ENCODE measurements at places on chromosomes 1 and 21.

- DNase-seq: no peak
- no peaks in the 10 kb centered on the region for H3K27me3 ChIP-seq
- no peak overlapping the region for H3K4me3 ChIP-seq
- H3K27ac ChIP-seq: no peak overlapping the region
These were observed 154.5 kb upstream of the ADGRL4 start for GRCh38 chr1:79161077-79161476.

- DNase-seq: no peak
- no peak overlapping the region for H3K27ac ChIP-seq
- no peaks in the 10 kb centered on the region for H3K27me3 ChIP-seq
- H3K4me3 ChIP-seq: no peak overlapping the region
- H3K36me3 ChIP-seq: no peaks in the 10 kb centered on the region
These were observed 284.0 kb downstream of the RPS6KC1 start for GRCh38 chr1:213335084-213335483.

DNA sequence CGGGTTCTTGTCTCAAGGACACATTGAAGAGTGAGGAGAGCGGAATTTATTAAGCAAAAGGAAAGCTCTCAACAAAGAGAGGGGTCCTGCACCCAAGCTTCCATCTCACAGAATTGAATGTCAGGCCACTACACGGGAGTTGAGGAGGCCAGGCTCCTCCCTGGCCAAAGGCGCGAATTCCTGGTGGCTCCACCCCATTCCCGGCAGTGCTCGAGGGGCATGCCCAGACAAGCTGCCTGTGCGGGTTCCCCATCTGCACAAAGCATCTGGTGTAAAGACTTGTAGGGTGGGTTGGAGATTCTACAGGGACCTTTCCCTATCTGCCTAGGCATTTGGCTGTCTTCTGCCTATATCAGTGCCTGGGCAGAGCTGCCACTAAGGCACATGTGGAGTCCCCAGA is 648.5 kb upstream of the PKN2 start:
- no peak for DNase-seq
- no peaks in the 10 kb centered on the region for H3K4me1 ChIP-seq
- no peaks in the 10 kb centered on the region for H3K36me3 ChIP-seq

GRCh38 chr21:36686955-36687354 is 12.0 kb upstream of the SIM2 start:
- H3K36me3 ChIP-seq: no peaks in the 10 kb centered on the region
- no peaks in the 10 kb centered on the region for H3K4me1 ChIP-seq
- H3K27me3 ChIP-seq: peaks cover 43% of the 10 kb centered on the region
- H3K27ac ChIP-seq: no peak overlapping the region
- DNase-seq: no peak

- no peak overlapping the region for H3K27ac ChIP-seq
- no peak overlapping the region for H3K4me3 ChIP-seq
- no peaks in the 10 kb centered on the region for H3K27me3 ChIP-seq
- H3K36me3 ChIP-seq: no peaks in the 10 kb centered on the region
- no peaks in the 10 kb centered on the region for H3K4me1 ChIP-seq
These were observed 18.6 kb downstream of the OVAAL start for GRCh38 chr1:180577361-180577760.

- H3K36me3 ChIP-seq: peaks cover 16% of the 10 kb centered on the region
- H3K27ac ChIP-seq: peak overlapping the region; percentile 37
- H3K4me3 ChIP-seq: peak overlapping the region; percentile 76
- no peaks in the 10 kb centered on the region for H3K27me3 ChIP-seq
- DNase-seq: no peak
These were observed 548 bp upstream of the CDC20 start for GRCh38 chr1:43358121-43358745.

DNA sequence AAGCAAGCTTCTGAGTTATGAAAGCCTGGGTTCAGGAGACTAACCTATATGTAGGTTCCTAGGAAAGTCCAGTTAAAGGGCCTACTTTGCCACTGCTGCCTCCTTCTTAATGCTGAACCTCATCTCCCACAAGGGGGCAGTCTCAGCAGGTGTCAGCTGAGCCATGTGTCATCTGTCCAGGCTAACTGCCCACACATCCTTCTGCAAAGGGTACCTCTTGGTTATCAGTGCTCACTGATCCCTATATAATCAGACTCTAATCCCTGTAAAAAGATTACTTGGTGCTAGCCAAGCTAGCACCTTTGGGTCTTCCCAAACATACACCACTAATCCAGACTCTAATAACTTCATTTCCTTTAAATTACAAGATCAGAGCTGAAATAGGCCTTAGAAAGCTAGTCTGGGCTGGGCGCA is 9.0 kb downstream of the PRDX1 start:
- peak; percentile 42 for DNase-seq
- H3K4me3 ChIP-seq: no peak overlapping the region
- no peaks in the 10 kb centered on the region for H3K4me1 ChIP-seq
- no peaks in the 10 kb centered on the region for H3K27me3 ChIP-seq
- H3K27ac ChIP-seq: no peak overlapping the region
- peaks cover 91% of the 10 kb centered on the region for H3K36me3 ChIP-seq

DNA sequence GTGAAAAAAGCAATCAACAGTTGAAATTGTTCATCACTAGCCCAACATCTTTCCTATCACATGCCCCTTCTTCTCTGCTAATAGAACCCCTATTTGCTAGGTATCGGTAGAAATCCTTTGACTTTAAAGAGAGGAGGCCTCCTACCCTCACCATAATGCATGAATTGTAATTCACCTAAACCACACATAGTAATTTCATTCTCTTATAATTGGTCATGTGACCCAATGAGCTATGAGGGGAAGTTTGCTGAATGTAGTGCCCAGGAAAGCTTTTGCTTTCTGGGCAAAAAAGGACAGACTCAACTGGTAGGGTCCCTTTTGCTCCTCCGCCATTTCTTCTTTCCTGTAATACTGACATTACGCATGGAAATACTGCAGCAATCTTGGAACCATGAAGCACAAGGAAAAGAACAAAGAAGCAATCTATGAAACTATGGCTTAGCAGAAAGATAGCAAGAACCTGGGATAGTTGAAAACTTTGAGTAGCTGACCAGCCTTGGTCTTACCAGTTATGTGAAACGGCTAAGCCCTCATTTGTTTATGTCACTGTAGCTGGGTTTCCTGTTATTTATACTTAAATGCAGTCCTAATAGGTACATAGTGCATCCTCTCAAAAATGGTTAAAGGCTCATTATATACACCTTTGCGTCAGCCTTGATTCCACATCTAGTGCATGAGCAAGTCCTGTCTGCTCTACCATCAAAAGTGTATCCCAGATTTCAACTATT is 10.2 kb upstream of the CHI3L2 start:
- no peak overlapping the region for H3K4me3 ChIP-seq
- H3K36me3 ChIP-seq: no peaks in the 10 kb centered on the region
- H3K27me3 ChIP-seq: no peaks in the 10 kb centered on the region
- H3K4me1 ChIP-seq: peaks cover 100% of the 10 kb centered on the region
- peak overlapping the region; percentile 76 for H3K27ac ChIP-seq

DNA sequence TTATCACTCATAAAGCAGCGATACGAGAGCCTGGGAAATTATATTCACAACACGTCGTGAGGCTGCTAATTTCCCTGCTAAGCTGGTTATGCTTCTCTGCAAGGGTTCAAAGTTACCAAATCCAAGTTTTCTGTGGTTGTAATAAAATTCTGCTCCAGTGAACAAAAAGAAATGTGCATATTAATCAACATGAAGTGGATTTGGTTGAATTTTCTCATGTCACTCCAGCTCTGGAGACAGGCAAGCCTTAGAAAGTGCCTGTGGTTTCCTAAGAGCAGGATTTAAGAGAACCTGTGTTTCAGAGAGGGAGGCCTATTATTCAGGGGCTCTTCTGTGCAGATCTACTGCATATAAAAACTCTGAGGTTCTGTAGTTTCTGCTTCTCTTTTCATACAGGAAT is 87.5 kb downstream of the WLS start:
- H3K4me1 ChIP-seq: no peaks in the 10 kb centered on the region
- no peaks in the 10 kb centered on the region for H3K36me3 ChIP-seq
- H3K4me3 ChIP-seq: no peak overlapping the region

DNA sequence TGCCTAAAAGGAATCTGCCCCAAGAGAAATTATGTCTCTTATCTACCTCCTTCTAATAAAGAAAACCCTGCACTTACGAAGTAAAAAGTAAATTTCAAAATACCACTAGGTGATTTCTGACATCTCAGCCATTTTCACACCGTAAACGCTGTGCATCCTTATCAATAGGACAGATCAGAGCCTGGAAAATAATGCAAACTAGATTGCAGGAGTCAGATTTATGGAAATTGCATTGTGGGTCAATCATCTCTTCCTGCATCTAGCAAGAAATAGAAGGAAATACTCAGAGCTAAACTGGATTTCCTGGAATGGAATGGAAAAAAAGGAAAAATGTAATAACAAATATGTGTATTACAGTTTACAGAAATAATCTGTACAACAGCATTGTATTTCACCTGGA is 114.3 kb upstream of the PLPPR4 start:
- H3K4me1 ChIP-seq: no peaks in the 10 kb centered on the region
- no peak overlapping the region for H3K27ac ChIP-seq
- H3K27me3 ChIP-seq: no peaks in the 10 kb centered on the region
- DNase-seq: no peak

DNA sequence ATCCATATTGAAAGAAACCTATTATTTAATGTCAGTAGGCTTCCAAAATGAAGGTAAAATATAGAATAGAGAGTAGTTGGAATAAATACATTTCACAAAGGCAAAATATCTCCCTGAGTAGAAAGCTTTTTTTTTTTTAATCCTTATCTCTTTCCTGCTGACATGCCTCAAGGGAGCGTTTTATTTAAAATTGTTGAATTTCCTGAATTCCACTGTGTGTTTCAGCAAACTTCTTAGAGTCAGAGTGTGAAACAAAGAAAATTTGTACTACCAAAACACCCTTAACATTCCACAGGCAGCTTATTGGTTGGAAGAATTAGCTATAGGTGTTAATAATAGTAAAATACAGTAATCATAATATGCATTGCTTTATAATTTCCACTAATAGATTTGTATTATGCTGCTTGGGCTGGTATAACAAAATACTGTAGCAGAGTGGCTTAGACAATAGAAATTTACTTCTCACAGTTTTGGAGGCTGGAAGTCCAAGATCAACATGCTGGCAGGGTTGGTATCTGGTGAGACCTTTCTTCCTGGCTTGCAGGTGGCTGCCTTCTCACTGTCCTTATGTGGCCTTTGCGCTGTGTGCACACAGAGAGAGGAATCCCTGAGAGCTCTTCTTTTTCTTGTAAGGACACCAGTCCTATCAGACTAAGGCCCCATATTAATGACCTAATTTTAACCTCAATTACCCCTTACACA is 468.4 kb upstream of the C1orf87 start:
- no peak overlapping the region for H3K27ac ChIP-seq
- no peak for DNase-seq
- H3K4me1 ChIP-seq: no peaks in the 10 kb centered on the region
- no peaks in the 10 kb centered on the region for H3K27me3 ChIP-seq
- no peak overlapping the region for H3K4me3 ChIP-seq

DNA sequence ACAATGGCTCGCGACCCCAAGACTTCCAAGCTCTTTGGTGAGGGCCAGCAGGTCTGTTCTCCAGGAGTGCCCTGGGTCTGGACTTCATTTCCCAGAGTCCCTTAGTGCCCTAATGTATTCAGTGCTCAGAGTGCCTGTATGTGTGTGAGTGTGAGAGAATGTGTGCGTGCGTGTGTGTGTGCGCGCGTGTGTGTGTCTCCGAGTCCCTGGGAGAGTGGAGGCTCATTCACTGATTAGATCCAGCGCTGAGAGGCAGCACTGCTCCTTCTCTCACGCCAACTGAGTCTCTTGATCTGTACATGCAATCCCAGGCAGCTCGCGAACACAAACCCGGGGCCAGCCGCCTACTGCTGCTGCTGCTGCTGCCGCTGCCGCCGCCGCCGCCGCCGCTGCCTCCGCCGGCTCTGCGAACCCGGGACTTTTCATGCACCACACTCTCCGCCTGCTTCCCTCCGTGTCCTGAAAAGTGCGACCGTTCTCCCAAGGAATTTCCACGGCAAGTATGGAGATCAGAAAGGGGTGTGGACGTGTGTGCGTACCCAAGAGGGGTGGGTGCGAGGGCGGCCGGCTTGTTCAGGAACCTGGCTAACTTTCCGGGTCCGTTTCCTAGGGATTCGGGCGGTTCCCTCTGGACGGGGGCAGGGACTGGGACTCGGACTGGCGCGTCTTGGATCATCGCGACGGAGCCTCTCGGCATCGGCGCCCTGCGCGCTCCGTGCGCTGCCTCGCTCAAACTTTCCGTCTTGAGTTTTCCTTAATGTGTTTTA is at the start of gene RNF220:
RNF220 (plus strand) TSS at position 225 of the 767 bp plus-strand sequence.
- no peak within 1 kb of the TSS for H3K27ac ChIP-seq
- no peaks in the 10 kb centered on the region for H3K36me3 ChIP-seq
- H3K27me3 ChIP-seq: peaks cover 94% of the 10 kb centered on the region
- peaks cover 42% of the 10 kb centered on the region for H3K4me1 ChIP-seq

Data from CD4-positive, alpha-beta T cell (primary cell).